ENCODE measurements at places on chromosomes 3 and 15.

- DNase-seq, result no peak
Measured at GRCh38 chr15:55132672-55133071, 64.1 kb downstream of the RSL24D1 start.

DNA sequence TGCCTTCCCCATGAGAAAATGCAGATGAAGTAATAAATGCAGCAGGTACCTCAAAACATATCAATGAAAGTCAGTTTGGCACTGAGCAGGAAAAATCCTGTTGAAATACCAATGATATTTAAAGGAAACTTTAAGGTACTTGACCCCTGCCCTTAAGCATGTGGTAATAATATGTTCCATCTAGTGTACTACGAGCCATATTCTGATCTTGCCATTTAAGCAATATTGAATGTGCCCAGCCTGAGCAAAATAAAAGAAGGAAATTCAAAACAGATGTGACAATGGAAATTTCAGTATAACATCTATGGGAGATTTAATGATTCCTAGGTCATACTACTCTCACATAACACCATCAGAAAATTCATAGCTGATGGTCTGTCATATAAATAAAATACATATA, 191.8 kb upstream of the CGNL1 start:
- DNase-seq, result no peak

DNA sequence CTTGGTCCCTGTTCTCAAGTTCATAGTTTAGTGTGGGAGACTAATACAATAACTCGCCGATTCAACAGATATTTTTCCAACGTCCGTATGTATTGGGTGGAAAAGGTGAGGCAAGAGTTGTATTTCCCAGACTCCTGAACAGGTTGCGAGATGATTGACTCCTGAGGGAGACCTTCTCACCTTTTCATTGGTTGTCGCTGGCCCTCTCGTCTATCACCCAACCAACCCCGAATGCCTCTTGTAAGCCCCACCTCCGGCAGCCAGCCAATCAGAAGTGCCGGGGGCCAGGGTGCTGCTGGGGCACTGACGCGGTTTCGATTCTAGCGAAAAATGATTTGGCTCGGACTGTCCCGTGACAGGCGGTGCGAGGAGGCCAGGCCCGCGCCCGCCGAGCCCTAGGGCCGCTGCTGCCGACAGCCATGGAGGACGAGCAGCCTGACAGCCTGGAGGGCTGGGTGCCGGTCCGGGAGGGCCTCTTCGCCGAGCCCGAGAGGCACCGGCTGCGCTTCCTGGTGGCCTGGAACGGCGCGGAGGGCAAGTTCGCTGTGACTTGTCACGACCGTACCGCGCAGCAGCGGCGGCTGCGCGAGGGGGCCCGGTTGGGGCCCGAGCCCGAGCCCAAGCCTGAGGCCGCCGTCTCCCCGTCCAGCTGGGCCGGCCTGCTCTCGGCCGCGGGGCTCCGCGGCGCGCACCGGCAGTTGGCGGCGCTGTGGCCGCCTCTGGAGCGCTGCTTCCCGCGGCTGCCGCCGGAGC, at the start of gene WHAMM:
TSS of gene WHAMM (plus strand) at position 321 of the 753 bp plus-strand sequence. CDS start at position 420, 99 bp downstream.
- DNase-seq, result peak; percentile 91

- DNase-seq, result no peak
Measured at GRCh38 chr3:17941766-17942165, 199.3 kb upstream of the TBC1D5 start.

DNA sequence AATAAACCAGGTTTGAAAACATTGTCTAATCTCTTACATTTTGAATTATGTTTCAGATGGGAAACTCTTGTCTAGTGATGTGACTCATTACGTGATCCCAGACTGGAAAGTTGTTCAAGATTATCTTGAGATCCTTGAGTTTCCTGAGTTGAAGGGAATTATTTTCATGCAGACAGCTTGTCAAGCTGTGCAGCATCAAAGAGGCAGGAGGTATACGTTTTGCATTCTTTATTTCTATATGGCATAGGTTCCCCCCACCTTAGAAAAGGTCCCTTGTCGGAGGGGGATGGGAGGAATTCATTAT, 1.5 kb downstream of the DIS3L start:
- no peak for DNase-seq

- no peak for DNase-seq
Measured at GRCh38 chr3:40719660-40720287, 195.0 kb downstream of the ZNF621 start.

GRCh38 chr3:9045371-9045770, 82.1 kb upstream of the RAD18 start:
- DNase-seq, result no peak

- DNase-seq, result no peak
Measured at GRCh38 chr15:31497838-31498237, 171.2 kb downstream of the KLF13 start.

DNA sequence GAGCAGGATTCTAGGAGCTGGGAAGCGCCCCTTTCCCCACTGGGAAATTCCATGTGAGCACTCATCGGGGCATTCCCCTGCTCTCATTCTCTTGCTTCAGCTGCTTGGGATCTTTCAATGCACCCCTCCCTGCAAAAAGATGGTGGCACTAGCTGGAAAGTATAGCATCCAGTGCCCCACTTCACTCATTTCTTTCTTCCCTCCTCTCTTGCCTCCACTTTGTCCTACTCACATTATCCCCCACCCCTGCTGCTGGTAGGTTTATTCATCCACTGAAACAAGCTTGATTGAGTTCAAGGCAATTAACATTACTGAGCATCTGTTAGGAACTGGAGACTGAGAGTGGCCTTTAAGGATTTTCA, 84.8 kb upstream of the LIMD1 start:
- DNase-seq, result no peak

DNA sequence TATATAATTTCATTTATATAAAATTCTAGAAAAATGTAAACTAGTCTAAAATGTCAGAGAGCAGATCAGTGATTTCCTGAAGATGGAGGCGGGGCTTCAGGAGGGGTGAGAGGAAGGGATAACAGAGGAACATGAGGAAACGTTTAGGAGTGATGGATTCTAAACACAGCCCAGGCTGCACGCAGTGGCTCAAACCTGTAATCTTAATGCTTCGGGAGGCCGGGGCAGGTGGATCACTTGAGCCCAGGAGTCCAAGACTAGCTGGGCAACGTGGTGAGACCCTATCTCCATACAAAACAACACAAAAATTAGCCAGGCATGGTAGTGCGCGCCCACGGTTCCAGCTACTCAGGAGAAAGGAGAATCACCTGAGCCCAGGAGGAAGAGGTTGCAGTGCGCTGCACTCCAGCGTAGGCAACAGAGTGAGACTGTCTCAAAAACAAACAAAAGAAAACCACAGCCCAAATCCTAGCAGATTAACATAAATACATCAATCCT, 18.0 kb upstream of the IQCF1 start:
- no peak for DNase-seq

GRCh38 chr3:184558726-184559125, 2.9 kb upstream of the EPHB3 start:
- DNase-seq, result no peak

- no peak for DNase-seq
Measured at GRCh38 chr3:27726240-27726639, 4.1 kb upstream of the EOMES start.

GRCh38 chr3:194082743-194083636, 53.0 kb upstream of the HES1 start:
- DNase-seq, result no peak

- no peak for DNase-seq
Measured at GRCh38 chr3:117788506-117788905, 1078.9 kb downstream of the TUSC7 start.

GRCh38 chr3:146554151-146554760, 9.8 kb upstream of the PLSCR1 start:
- DNase-seq, result no peak

DNA sequence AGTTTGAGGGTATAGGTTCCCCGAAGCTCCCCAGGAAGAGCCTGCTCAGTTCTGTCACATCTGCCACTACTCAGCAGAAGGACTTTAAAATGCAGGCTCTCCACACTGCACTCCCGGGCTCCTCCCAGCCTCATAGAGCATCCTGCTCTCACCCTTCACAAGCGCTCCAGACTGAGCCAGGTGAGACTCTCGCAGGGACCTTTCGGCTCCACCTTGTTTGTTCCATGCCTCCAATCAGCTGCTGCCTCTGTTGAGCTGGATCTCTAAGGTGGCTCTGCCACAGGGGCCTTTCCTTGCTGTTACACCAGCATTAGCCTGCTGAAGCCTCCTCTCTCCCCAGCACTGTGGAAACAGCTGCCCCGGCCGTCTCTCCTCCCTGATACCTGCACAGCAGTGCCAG, 56.1 kb downstream of the SLCO3A1 start:
- DNase-seq, result no peak

GRCh38 chr3:58222161-58222724, 11.5 kb upstream of the DNASE1L3 start:
- no peak for DNase-seq

DNA sequence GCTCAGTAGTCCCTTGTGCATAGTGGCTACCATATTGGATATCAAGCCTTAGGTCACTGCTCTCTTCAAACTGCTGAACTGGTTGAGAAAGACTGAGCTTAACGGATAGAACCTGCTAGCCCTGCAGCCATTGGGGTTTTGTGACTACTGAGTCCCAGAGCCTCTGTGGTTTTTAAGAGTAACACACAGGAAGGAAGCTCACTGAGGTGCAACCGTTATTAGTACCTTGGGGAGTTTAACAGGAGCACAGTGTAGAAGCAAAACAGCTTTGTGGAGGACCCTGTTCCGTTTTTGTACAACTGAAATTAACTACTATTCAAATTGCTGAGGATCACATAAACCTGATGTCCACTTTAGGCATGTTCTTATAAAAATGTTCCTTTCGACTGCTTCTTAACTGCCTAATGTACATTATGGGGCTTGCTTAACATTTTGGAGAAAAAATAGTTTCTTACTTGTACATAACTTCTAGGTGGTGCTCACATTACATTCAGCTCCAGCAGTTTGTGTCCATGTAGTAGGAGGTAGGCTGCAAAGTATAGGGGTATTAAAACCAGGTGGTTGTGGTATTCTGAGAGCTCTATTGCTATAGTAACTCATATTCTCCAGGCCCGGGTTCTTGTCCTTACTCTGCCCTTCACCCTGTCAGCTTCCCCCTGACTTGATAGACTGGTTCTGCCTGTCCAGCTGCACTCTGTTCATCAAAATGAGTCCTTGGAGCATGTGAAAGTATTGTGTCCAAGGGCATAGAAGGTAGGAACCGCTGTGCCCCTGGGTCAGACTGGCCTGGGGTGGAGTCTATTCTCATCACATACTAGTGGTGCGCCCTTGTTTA, 17.3 kb downstream of the PXK start:
- no peak for DNase-seq

DNA sequence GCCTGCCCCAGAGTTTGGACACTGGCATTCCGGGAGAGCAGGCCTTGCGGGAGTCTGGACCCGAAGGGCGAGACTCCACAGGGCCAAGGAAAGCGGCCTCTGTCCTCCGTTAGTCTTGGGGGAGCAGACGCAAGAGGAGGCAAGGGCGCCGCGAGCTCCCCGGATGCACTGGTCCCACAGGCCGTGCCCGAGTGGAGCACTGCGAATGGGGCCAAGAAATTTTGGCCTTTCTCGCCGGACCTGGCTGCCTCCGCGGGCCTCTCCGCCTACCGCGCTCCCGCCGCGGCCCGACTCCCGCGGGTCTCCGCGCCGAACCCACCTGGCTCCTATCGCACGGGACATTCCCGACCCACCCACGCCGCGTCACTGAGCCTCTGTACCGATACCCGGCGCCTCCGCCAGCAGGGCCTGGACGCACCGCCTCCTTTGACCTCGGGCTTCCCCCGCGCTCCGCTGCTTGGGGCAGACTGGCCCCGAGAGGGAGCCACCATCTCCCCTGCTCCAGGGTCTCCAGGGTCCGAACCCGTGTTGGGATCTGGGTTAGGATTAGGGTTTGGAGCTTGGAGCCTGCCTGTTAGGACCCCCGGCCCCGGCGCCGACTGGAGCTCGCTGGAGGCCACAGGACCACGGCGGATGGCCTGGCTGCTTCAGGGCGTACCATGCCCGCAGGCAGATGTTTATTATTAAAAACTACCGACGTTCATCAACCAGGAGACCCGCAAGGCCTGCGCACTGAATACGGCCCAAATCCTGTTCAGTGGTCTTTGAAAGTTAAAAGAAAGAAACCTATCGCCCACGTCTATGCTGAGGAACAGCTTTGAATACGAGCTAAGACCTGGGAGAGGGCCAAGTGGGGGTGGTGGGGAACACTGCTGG, 11.7 kb downstream of the SHOX2 start:
- DNase-seq, result no peak

DNA sequence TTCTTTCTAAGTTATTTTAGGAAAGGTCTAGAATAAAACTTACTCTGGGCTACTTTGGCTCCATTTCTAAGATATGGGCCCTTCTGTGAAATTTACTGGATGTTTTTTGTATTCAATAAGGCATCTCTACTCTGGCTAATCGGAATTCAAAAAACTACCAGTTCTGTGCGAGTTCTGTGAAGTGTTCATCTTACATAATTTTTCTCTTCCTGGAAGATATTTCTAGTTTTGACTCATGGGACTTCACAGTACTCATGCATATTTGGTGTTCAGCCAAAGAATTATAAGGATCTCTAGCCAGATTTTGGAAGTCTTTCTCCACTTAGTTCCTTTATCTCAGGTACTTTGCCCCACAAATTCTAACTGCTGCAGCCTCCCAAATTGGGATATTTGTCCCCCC, 46.4 kb upstream of the MBNL1 start:
- DNase-seq, result no peak

DNA sequence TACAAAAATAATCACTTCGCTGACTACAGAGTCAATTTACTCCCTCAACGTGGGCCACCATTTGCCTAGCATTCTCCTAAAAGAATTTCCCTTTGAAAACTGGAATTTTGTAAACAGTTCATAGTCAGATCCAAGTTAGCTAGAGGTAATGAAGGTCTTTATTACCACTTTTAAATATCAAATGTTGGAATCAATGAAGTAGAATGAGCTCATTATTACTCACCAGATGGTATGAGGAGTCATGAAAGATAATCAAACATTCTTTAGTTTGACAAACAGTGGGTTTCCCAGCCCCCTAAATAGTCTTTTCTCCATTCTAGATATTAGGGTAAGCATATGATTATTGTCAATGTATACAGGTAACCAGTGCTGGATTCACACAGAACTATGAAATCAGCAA, 455.7 kb upstream of the THBS1 start:
- DNase-seq, result no peak

GRCh38 chr3:155981669-155982068, 111.2 kb downstream of the GMPS start:
- DNase-seq, result no peak

- DNase-seq, result no peak
Measured at GRCh38 chr3:61872077-61872706, 310.8 kb downstream of the PTPRG start.

- no peak for DNase-seq
Measured at GRCh38 chr15:39235084-39235795, 345.6 kb upstream of the THBS1 start.

DNA sequence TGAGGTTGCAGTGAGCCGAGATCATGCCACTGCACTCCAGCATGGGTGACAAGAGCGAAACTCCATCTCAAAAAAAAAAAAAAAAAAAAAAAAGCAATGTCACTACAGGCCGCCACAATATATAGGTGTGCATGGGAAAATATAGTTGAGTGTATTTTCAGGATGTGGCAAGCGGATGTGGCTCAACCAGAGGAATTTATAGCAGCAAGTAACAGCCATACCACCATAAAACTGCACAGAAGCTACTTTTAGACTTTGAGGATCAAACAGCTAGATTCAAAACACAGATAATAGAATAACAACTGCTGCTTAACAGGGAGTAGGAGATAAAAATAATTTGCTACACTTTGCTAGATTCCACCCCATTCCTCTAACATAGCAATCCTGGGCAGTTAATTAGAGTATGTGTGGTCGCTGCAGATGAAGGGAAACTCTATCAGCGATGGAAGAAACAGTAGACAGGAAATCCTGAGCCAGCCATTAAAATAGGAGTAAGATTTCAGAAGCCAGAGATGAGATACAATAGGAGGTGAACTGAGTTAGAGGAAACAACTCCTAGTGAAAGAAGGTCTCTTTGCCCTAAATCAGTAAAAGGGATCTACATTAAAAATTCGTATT, 318.7 kb upstream of the STT3B start:
- no peak for DNase-seq
